ENCODE measurements at places on chromosomes 12 and 14.

- DNase-seq: no peak
Observed at GRCh38 chr12:113092607-113093408, 36.3 kb downstream of the DTX1 start.

DNA sequence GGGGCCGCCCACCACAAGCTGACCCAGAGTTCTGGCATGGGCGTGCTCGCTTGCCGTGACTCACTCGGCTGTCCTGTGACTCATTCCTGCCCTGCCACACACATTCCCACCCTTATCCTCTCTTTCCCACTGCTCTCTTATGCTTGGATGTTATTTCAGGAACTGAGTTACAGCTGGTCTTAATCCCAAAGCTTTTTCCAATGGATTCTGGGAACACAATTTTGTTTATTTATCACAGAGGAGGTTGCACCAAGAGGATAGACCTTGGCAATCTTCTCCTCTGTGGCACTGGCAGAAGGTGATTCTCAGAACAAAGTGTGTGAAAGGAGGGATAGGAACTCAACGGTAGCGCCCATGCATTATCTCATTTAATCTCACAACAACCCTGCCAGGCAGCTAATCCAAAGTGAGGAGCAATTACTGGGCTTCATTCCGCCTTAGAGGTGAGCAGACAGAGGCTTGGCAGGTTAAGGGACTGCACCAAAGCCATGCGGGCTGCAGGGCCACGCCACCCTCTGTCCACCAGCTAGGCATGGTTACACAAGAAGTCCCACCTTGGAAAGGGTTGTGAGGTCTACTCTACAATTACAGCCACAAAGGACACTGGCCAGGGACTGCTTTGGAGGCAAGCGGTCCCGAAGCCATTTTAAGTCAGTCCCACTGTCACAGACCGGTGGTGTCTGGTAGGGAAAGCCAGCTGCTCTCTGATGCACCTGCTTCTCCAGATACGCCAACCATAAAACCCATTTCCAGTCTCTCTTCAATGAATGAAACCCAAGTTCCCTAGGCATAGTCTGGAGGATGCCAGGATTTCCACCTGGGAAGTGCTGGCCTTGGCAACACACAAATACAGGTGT lies 32.9 kb downstream of the SYNE3 start:
- DNase-seq: no peak

DNA sequence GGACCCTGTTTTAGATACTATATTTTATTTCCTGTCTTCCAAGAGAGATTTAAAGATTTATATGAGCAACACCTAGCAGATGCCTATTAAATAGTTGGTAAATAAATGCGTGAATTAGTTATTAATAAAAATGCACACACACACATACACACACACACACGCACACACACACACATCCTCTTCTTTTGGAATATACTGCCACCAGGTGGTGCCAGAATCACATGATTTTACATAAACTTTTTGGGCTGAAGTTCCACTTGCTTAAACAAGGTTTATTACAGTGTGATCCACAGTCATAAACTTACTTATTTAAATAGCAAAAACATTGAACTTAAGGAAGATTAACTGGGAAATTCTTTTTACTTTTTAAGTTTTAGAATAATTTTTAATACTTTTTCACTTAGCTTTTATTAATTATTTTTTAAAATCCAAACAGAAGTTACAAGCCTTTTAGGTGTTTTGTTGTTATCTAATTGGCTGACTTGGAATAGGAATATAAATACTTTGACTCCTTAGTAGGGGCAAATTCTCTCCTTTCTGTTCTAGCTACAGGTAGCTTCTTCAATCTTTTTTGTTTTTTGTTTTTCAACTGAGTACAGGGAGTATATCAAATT lies 17.5 kb downstream of the RAD51B start:
- peak; percentile 15 for DNase-seq

DNA sequence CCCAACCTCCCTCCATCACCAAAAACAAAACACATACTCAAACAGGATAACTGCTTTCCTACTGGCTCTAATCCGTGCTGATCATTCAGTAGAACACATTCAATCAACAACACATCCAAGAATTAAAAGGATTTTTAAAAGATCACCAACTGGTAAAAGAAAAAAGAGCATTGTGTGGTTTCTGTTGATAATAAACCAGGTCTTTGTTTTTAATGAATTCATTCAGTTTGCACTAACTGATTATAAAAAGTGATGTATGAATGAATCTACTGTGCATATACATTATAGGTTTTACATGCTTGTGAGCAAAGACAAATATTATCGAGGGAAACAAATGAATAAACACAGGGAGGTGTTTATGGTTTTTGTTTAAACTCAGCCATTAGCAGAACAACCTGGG lies 55.1 kb downstream of the CIT start:
- no peak for DNase-seq

DNA sequence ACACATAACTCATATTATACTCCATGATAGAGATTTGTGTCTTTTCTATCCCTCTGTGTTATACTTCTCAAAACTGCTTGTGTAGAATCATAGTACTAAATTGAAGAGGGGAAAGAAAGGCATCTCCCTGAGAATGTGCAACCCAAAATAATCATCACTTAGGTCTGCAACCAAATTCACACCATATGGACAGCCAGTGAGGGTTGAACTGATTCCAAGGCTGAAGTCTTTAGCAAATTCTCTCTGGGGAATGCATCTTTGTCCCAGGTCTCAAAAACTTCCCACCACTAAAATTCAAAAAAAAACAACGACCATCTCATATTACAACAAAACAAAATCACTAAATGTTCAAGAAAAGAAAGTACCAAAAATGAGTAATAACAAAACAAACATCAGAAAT lies 11.0 kb downstream of the ZFC3H1 start:
- DNase-seq: no peak

DNA sequence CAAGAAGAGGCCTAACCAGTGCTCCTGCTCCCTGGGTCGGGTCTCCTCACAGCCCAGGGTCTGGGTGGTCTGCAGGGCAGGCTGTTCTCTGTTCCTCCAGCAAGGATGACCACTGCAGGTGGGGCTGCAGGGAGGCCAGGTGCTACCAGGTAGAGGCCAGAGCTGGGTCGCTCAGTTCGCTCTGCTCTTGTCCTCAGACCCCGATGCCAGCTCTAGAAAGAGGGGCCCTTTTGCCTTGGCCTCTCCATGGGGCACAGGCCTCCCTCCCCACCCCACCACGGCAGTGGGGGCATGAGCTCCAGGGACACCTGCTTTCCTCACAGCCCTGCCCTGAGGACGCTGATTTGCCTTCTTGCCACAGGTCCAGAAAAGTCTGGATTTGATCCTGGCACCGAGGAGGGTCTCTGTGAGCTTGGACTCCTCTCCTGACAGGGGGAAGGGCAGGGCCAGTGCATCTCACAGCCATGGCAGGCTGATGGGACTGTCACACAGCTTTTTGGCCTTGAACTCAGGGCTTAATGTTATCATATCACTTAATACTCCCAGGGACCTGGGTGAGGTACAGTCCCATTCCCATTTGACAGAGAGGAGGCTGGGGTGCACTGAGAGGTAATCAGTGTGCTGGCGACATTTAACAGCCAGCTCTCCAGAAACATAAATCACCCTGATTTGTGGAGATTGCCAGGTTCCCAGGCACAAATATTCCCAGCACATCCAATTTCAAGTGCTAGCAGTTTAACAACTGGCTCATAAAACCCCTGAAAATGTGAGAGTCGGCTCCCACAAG lies 273.0 kb upstream of the SFSWAP start:
- no peak for DNase-seq
